Stomach (tissue), 19 donors: ENCODE measurements at places on chromosomes 11 and 22. TPM values are rescaled to one million over a fixed set of nuclear protein-coding genes. Genes with fewer than 3 reads are reported as not detected.

GRCh38 chr11:78788533-78788932 lies 213.9 kb upstream of the NARS2 start:
- H3K4me3 ChIP-seq, result no peak overlapping the region
- no peak for DNase-seq
- H3K4me1 ChIP-seq, result no peaks in the 10 kb centered on the region
- H3K36me3 ChIP-seq, result no peaks in the 10 kb centered on the region
- no peaks in the 10 kb centered on the region for H3K27me3 ChIP-seq

DNA sequence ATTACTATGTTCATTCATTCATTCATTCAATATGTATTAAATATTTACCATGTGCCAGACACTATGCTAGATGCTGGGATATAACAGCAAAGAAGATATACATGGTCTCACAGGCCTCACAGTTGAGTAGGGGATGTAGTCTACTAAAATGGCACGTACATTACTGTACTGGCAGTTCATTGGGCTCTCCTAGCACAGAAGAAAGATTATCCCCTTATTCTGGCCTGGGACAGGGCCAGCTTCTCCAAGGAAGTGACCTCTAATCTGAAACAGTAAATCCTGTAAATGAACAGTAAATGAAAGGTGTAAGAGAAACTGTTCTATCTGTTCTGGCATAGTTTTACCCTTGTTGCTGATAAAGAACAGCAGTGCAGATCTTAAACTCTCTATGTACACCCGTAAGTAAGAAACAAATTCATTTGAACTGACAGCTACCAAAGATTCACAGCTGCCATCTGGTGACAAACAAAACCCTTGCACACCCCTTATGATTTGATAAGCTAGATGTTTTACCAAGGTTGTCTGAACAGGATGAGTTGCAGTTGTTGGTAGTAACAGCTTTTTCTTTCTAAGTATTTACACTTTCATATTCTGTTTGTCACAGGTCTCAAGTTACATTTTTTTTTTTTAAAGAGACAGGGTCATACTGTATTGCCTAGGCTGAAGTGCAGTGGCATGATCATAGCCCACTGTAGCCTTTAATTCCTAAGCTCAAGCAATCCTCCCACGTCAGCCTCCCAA lies 263.1 kb downstream of the TMEM135 start:
- peaks cover 8% of the 10 kb centered on the region for H3K4me1 ChIP-seq
- no peak overlapping the region for H3K4me3 ChIP-seq
- no peaks in the 10 kb centered on the region for H3K27me3 ChIP-seq
- no peak overlapping the region for H3K27ac ChIP-seq

GRCh38 chr11:8336356-8337129 lies 72.9 kb upstream of the LMO1 start:
- no peak for DNase-seq
- H3K27me3 ChIP-seq, result peaks cover 20% of the 10 kb centered on the region
- H3K4me3 ChIP-seq, result no peak overlapping the region
- H3K27ac ChIP-seq, result no peak overlapping the region
- H3K4me1 ChIP-seq, result no peaks in the 10 kb centered on the region
- H3K36me3 ChIP-seq, result no peaks in the 10 kb centered on the region

DNA sequence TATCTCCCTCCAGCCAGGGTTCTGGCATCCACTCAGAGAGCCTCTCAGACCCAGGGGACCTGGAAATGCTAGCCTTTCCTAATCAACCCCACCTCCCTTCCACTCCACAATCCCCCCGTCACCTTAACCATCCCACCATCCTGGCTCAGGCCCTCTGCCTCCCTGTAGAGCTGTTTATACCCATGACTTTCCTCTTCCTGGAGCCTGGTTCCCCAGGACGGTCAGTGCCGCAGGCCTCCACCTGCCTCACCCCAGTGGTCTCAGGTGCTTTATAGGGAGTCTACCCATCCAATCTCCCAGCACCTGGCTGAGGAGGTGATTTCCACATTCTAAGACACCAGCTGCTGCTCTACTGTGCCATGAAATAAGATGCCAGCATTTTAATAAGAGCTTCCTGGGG lies 1159.5 kb downstream of the TBC1D22A start:
- H3K4me3 ChIP-seq, result no peak overlapping the region
- no peaks in the 10 kb centered on the region for H3K36me3 ChIP-seq
- no peaks in the 10 kb centered on the region for H3K27me3 ChIP-seq
- H3K4me1 ChIP-seq, result no peaks in the 10 kb centered on the region
- no peak overlapping the region for H3K27ac ChIP-seq
- no peak for DNase-seq

GRCh38 chr11:3189886-3190583 lies 24.9 kb upstream of the OSBPL5 start:
- no peaks in the 10 kb centered on the region for H3K4me1 ChIP-seq
- H3K27ac ChIP-seq, result no peak overlapping the region
- no peak for DNase-seq
- H3K27me3 ChIP-seq, result peaks cover 19% of the 10 kb centered on the region

- no peaks in the 10 kb centered on the region for H3K4me1 ChIP-seq
- no peak overlapping the region for H3K27ac ChIP-seq
- no peak for DNase-seq
- no peaks in the 10 kb centered on the region for H3K27me3 ChIP-seq
- no peak overlapping the region for H3K4me3 ChIP-seq
- H3K36me3 ChIP-seq, result no peaks in the 10 kb centered on the region
Observed at GRCh38 chr11:26522912-26523610, 49.0 kb downstream of the MUC15 start.

- H3K4me1 ChIP-seq, result peaks cover 2% of the 10 kb centered on the region
- H3K27ac ChIP-seq, result no peak overlapping the region
- no peaks in the 10 kb centered on the region for H3K27me3 ChIP-seq
- no peak overlapping the region for H3K4me3 ChIP-seq
Observed at GRCh38 chr11:121394785-121395184, 57.3 kb upstream of the SORL1 start.

- no peaks in the 10 kb centered on the region for H3K27me3 ChIP-seq
- H3K36me3 ChIP-seq, result no peaks in the 10 kb centered on the region
- no peak overlapping the region for H3K27ac ChIP-seq
- H3K4me1 ChIP-seq, result no peaks in the 10 kb centered on the region
- no peak overlapping the region for H3K4me3 ChIP-seq
Observed at GRCh38 chr11:36035454-36035853, 91.6 kb downstream of the LDLRAD3 start.

DNA sequence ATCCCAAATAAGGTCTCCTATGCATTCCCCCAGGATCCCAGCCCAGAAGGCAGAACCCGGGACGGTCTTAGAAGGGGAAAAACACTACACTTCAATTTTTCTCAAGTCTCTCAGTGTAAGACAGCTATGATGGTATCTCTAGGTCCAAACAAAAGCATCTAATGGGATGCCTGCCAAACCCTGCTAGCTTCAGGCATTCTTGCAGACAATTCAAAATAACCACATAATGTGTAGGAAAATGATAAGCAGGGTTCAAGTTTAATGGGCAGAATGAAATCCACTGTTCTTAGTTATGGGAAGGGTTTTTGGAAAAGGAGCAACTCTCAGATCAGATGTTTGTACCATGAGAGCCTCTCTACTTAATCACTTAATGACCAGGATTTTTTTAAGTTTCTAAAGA lies 119.8 kb upstream of the ANO1 start:
- H3K27ac ChIP-seq, result no peak overlapping the region
- no peak overlapping the region for H3K4me3 ChIP-seq
- no peaks in the 10 kb centered on the region for H3K27me3 ChIP-seq
- DNase-seq, result peak; percentile 41

GRCh38 chr11:122864386-122865115 lies 18.0 kb upstream of the JHY start:
- peaks cover 3% of the 10 kb centered on the region for H3K4me1 ChIP-seq
- H3K4me3 ChIP-seq, result no peak overlapping the region
- no peak for DNase-seq
- no peaks in the 10 kb centered on the region for H3K36me3 ChIP-seq

GRCh38 chr11:110198031-110198729 lies 98.2 kb downstream of the RDX start:
- no peaks in the 10 kb centered on the region for H3K27me3 ChIP-seq

- no peaks in the 10 kb centered on the region for H3K4me1 ChIP-seq
- H3K27ac ChIP-seq, result no peak overlapping the region
- H3K36me3 ChIP-seq, result peaks cover 41% of the 10 kb centered on the region
Observed at GRCh38 chr11:70490208-70490607, 91.9 kb downstream of the CTTN start.

GRCh38 chr11:128269466-128269865 lies 317.9 kb downstream of the ETS1 start:
- H3K36me3 ChIP-seq, result no peaks in the 10 kb centered on the region
- no peaks in the 10 kb centered on the region for H3K27me3 ChIP-seq
- no peaks in the 10 kb centered on the region for H3K4me1 ChIP-seq
- H3K4me3 ChIP-seq, result no peak overlapping the region
- H3K27ac ChIP-seq, result no peak overlapping the region
- DNase-seq, result no peak

DNA sequence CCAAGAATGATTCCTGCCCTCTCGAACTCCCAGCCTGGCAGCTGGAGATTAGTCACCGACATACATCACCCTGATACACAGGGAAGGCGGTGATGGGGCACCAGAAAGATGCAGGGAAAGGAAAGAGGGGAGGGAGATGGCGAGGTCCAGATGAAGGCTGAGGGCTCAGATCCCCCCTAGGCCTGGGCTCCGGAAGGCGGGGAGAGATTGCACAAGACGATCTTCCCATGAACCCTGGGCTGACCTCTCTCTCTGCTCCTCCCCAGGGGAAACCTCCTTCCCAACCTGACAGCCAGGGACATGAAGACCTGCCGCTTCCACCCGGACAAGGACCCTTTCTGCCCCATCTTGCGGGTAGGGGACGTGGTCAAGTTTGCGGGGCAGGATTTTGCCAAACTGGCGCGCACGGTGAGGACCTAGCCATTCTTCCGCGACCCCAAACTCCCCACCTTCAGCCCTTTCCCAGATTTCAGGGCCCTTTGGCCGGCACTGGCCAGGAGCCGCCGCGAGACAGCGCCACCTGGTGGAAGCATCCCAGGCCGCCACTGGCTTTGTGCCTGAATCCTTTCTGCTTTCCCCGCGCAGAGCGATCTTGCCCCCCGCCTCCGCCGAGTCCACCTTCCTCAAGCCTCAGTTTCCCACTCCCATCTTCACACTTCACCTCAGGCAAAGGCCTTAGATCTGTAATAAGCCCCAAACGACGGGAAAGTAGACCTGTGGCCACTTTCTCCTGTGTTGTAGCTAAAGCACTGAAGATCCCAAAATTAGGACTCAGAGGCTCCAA lies 11.5 kb downstream of the P2RX3 start:
- no peak overlapping the region for H3K27ac ChIP-seq
- no peaks in the 10 kb centered on the region for H3K27me3 ChIP-seq
- peak; percentile 83 for DNase-seq
- H3K36me3 ChIP-seq, result no peaks in the 10 kb centered on the region

DNA sequence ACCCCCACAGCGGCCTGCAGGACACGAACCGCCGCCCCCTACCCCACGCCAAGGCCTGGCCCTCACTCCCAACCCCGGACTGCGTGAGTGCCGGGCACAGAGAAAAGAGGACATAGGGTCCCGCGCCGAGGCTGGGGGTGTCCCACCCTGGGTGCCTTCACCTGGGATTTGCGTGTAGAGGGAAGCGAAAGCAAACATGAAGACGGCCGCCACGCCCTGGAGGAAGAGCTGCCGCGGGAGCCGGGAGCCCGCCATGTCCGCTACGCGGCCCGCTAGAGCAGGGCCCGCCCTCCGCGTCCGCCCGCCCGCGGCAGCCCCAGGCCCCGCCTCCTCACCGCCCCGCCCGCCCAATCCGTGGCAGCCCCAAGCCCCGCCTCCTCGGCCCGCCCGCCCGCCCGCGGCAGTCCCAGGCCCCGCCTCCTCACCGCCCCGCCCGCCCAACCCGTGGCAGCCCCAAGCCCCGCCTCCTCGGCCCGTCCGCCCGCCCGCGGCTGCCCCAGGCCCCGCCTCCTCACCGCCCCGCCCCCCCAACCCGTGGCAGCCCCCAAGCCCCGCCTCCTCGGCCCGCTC lies at the start of gene LMF2:
Gene LMF2, minus strand, starts transcription at position 282 of the 570 bp plus-strand sequence. Its CDS starts 27 bp downstream, at position 255.
- peaks cover 47% of the 10 kb centered on the region for H3K36me3 ChIP-seq
- DNase-seq, result peak; percentile 94
- H3K27me3 ChIP-seq, result no peaks in the 10 kb centered on the region
- H3K4me1 ChIP-seq, result peaks cover 33% of the 10 kb centered on the region
- peak within 1 kb of the TSS; percentile 95 for H3K4me3 ChIP-seq

DNA sequence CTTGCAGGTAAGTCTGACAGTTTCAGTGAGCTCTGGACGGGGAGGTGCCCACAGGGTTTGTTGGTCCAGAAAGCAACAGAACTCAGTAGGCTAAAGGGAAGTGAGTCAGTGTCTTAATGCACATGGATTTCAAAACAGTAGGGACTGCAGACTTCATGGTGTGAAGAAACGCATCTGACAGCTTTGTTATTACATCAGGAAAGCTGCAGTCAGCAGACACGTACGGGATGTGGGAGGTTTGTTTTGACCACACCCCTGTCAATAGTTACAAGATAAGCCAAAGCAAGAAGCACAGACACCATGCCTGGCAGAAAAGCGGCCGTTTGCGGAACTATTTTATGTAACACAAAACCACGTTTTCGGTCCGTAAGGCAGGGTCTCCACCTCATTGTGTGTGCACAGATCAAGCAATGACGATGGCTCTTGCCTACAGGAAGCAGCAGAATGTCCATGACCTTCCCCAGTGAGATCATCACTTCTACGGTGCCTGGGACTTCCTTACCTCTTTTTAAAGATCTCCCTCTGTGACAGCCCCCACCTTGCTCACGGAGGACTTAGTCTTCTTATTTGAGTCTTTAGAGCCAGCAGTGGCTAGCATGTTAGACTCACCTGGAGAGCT lies 58.2 kb upstream of the FTH1 start:
- no peak overlapping the region for H3K4me3 ChIP-seq
- DNase-seq, result peak; percentile 68
- H3K36me3 ChIP-seq, result no peaks in the 10 kb centered on the region
- peaks cover 12% of the 10 kb centered on the region for H3K4me1 ChIP-seq
- peak overlapping the region; percentile 77 for H3K27ac ChIP-seq

- H3K27ac ChIP-seq, result no peak overlapping the region
- no peak for DNase-seq
- no peaks in the 10 kb centered on the region for H3K27me3 ChIP-seq
- no peak overlapping the region for H3K4me3 ChIP-seq
- H3K36me3 ChIP-seq, result no peaks in the 10 kb centered on the region
- no peaks in the 10 kb centered on the region for H3K4me1 ChIP-seq
Observed at GRCh38 chr22:48182031-48182430, 1419.6 kb downstream of the TBC1D22A start.

- H3K27ac ChIP-seq, result no peak overlapping the region
- peaks cover 19% of the 10 kb centered on the region for H3K36me3 ChIP-seq
- no peaks in the 10 kb centered on the region for H3K4me1 ChIP-seq
- DNase-seq, result no peak
Observed at GRCh38 chr11:45815747-45816146, 10.8 kb downstream of the SLC35C1 start.

The THY1 gene
- 8.1 TPM for total RNA-seq

The MS4A6E gene
- not detected for total RNA-seq

The KLHL35 gene
- 2.9 TPM for total RNA-seq

The UPB1 gene
- not detected for total RNA-seq

The SCN4B gene
- not detected for total RNA-seq

The NAV2 gene
- total RNA-seq, result 10.8 TPM

The PLAAT5 gene
- total RNA-seq, result 1.8 TPM

The TIMP3 gene
- total RNA-seq, result 223 TPM

The CXCR5 gene
- not detected for total RNA-seq

The CALCA gene
- total RNA-seq, result not detected

The TEX54 gene
- not detected for total RNA-seq

The DGAT2 gene
- 0.45 TPM for total RNA-seq
